T-helper 22 cell (primary cell): ENCODE measurements at places on chromosomes 1 and 21.

GRCh38 chr1:67632811-67633655 is 52.0 kb upstream of the GADD45A start:
- DNase-seq, result no peak

DNA sequence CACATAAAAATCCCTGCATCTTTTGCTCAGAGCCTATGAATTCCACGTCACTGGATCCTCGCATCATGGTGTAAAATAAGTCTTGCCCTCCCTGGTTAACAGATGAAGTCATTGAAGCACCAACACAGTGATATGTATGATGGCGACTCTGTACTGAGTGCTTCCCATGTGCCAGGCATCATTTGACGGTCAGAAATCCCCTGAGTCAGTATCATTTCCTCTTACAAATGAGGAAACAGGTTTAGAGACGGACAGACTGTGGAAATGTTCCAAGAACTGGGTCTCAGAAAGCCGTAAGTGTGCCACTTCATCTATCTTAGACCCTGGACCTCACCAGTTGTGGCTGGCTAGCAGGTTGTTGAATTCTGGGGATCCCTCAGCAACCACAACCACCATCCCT is 5.1 kb upstream of the OLFML2B start:
- DNase-seq, result no peak

DNA sequence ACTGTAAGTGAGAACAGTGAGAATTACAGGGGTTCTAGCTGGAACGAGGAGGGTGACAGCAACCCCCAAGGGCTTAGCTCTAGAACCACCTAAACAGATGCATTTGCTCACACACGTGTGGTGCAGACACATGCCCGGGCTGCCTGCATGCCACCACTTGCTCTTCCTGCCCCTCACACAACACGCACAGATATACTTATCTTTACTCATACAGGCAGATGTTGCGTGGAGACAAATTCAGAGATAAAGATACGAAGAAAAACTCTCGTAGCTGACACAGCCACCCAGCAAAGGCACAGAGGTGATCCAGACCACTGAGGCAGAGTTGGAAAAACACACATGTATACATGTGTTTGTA is 13.5 kb downstream of the VANGL1 start:
- no peak for DNase-seq

DNA sequence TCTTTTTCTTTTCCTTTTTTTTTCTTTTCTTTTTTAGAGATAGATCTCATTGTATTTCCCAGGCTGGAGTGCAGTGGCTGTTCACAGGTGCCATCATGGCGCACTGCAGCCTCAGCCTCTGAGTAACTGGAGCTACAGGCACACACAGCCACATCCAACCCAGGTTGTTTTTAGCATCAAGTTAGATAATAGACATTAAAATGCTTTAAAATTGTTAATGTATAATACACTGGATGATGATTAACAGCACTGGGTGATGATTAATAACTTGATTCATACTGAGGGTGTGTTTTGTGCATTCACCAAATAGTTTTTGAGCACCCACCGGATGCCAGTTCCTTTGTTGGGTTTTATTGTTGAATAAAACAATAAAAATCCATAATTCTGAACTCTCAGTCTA is 75.2 kb downstream of the BEND5 start:
- no peak for DNase-seq

- DNase-seq, result no peak
Observed at GRCh38 chr1:60924964-60925798, 157.2 kb upstream of the NFIA start.

GRCh38 chr1:2910211-2910610 is 108.7 kb upstream of the TTC34 start:
- no peak for DNase-seq

GRCh38 chr1:92820551-92820950 is 11.3 kb upstream of the RPL5 start:
- no peak for DNase-seq

DNA sequence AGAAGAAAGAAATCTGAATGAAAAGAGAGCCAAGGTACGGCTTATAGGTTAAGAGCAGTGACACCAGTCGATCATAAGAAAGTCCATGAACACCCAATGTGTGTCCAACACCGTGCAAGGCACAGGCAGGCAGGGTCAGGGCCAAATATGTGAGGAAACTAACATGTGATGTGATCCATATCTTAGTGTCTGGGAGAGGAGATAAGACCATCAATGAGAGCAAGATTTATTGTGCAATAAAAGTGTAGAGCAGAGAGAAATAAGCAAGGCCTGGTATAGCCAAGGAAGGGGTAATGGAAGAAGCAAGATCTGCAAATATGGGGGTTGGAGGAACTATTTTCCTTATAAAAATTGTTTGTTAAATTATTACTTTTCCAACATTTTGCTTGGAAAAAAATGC is 198.8 kb downstream of the CRB1 start:
- DNase-seq, result no peak
